Lung microvascular endothelial cell (primary cell): ENCODE measurements at places on chromosomes 11 and 22. TPM values are rescaled to one million over a fixed set of nuclear protein-coding genes. Genes with fewer than 3 reads are reported as not detected.

- DNase-seq: no peak
Measured at GRCh38 chr11:123698546-123699127, 42.8 kb downstream of the ZNF202 start.

DNA sequence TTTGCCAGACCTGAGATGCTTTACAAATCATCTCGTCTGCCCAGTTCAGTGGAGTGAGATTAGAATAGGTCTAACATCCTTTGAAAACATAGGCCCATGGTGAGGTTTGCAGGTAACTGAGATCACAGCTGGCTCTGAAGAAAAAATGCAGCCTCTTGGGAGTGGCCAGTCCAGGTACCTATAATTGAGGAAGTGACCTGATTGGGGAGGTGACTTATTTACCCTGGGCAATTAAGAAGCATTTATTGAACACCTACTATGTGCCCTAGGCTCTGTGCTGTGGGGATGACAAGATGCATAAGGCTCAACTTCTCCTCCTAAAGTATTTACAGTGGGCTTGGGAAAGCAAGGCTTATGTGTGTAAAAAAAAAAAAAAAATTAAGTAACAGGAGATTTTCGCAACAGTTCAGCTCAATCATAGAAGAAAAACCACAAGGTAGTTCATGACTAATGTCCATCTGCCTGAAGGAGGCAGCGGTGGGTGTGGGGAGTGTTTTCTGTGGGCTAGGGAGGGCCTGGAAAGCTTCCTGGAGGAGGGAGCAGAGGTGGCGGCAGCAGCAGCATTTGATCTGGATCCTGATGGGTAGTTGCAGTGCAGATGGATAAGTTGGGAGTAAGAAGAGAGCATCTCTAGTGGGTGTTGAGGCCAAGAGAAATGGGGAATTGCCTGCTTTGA is 16.1 kb downstream of the MICAL2 start:
- DNase-seq: no peak

DNA sequence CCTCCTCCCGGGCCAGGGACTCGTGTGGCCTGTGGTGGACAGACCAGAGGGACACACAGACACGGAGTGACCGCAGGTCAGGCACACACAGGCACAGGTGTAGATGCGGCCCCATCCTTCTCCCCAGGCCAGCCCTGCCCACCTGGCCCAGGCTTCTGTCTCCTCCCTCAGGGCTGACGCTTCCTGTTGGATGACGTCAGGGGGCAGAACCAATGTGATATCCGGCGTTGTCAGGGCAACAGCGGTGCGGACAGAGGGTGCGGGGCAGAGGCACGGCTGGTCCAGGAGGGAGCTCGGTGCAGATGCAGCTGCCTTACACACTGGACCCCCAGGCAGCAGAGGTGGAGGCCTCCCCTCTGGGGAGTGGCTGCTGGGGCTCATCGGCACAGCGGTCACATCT is 2.9 kb upstream of the TUBGCP6 start:
- DNase-seq: peak; percentile 91

- no peak for DNase-seq
Measured at GRCh38 chr11:126026579-126026978, 36.1 kb downstream of the CDON start.

- peak; percentile 33 for DNase-seq
Measured at GRCh38 chr11:110710628-110711381, 1.4 kb downstream of the ARHGAP20 start.

- peak; percentile 84 for DNase-seq
Measured at GRCh38 chr11:86688398-86689179, 16.2 kb upstream of the ME3 start.

DNA sequence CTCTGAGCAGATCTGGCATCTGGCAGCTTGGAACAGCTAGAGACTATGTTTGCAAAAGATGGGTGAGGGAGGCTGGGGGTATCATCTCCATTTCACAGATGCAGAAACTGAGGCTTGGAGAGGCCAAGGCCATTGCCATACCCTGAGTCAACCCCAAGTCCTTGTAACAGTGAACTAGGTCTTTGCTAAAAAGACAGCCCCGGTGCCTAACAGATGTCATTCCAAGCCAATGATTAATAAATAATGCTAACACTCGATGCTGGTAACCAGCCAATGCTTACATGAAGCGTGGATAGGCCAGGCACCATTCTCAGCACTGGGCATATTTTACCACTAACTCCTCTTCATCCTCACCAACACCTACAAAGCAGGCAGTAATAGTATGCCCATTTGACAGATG is 164.0 kb downstream of the MN1 start:
- peak; percentile 24 for DNase-seq

DNA sequence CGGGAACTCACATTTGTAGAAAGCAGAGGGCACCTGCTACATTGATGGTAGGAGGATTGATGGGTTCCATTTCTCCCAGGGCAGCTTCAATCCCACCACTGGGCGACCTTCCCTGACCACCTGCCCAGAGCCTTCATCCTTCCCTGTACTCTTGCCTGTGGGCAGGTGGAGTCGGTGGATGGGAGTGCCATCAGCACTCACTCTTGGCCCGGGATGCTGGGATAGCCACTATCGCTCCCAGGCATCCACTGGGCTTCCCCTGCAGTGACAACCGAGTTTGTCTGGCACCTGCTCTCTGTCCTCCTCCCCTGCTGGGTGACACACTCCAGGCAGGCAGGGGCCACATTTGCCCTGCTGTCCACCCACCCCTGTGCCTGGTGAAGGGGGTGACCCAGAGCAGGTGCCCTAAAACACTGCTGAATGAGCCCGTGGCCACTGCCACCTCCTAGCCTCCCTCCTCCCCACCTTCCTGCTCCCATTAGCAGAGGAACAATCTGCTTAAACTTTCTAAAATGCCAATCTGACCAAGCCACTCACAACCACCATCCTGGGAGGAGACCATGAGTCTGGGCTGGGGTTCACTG is 604.7 kb downstream of the TBC1D22A start:
- no peak for DNase-seq

DNA sequence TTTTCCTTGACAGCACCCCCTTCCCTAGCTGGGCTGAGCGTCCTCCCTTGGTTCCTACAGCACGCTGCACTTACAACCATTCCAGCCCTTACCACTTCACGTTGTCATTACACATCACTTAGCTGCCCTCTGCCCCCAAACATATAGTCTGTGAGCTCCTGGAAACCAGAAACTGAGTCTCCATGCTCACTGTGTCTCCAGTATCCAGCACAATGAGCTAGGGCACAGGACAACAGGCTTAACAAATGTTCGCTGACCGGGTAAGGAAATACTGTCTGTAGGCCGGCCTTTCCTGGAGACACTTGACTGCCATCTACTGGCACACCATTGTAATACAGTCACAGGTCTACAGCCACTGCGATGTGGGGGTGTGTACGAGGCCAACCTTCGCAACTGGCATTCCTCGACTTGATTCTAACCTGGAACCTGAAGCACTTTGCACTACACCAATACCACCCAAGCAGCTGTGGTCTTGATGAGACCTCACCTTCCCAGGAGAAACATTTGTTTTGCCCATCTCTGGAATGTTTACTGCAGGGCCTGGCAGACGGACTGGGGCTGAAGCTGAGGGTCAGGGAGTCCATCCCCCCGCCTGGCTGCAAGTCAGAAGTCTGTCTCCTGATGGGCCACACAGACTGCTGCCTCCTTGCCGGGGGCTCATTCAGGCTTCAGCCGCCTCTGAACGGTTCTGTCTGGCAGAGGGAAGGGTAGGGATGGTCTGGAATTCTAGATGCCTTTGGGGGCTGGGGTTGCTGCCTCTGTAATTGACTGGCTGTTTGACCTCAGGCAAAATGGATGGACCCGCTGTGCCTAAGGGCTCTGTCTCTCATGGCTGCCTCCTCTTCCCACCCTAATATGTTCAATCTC is 72.0 kb downstream of the SYN3 start:
- peak; percentile 92 for DNase-seq

GRCh38 chr11:36365907-36366306 is 69.8 kb downstream of the PRR5L start:
- no peak for DNase-seq

DNA sequence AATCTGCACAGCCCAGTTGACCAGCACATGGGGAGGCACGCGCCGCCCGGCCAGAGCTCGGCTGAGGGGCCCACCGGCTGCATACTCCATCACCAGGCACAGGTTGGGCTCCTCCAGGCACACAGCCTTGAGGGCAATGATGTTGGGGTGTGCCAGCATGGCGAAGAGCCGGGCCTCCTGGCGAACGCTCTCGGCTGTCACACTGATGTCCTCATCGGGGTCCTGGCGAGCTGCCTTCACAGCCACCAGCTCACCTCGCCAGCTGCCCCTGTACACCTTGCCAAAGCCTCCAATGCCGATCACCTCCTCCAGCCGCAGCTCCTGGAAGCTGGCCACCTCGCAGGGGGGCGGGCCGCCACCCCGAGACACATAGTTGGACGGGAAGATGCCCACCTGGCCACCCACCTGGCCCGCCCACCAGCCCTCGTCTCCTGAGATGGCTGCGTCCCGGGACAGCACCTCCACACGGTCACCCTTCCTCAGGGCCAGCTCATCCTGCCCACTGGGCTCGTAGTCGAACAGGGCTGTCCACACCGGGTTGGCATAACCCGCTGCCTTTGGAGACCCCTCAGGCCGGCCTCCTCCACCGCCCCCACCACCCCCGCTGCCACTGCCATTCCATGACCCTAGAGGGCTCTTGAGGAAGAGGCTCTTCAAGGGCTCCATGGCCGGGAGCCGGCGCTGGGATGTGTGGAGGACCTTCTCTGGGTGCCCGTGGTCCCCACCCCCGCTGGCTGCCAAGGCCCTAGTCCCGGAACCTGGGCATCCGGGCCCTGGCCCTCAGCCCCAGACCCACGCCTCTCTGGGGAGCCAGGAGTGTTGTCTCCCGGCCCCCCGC is 711 bp downstream of the MAP3K11 start:
- peak; percentile 21 for DNase-seq

DNA sequence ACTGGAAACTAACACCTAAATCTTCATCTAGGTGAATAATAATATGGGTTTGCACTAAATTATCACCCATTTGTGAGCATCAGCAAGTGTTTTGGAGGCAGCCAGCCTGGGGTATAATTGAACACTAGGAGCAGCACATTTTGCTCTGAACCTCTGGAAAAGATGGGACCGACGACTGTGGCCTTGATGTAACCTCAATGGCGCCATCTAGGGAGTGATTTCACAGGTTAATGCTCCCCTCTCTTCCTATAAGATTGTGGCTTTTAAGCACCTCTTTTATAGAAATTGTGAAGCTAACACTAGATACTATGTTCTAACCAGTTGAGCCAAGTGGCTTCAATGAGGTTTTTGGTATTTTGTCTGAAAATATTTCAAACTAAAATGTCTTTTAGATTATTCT is 203.7 kb downstream of the NELL1 start:
- no peak for DNase-seq

GRCh38 chr11:65611758-65612603 is 2.0 kb downstream of the MAP3K11 start:
- peak; percentile 68 for DNase-seq

DNA sequence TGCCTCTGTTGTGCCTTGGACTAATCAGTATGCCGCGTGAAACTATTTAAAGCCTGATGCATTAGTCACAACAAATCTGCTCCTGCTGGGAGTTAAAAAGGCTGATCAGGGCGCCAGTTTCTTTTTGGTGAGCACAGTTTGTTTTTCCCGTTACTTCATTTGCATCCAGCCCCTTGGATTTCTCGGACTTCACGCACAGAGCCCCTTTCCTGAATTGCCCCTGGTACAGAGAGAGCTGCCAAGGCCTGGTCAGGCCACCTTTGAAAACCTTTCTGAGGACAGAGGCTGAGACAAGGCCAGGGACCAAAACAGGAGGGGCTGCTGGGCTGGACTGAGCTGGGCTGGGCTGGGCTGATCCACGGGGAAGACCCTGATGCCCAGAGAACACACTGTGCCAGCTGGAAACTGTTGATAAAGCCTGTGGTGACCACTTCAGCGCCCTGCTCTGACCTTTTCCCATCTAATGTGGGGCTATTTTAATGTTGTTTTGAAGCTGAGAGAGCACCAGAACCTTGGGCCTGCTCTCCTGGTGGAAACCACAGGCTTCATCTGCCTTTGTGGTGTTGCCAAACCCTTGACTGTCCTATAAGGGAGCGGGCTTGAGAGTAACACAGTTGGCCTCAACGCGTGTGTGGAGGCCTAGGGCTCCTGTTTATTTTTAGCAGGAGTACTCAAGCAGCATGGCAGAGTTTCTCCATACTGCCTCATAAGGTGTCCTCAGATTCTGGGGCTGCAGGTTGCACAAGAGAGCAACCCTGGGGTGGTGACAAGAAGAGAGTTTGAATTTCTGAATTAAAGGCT is 44.2 kb downstream of the NAV2 start:
- no peak for DNase-seq

GRCh38 chr22:29457730-29458129 is 19.3 kb downstream of the RFPL1 start:
- peak; percentile 65 for DNase-seq

- DNase-seq: no peak
Measured at GRCh38 chr11:69310351-69310750, 16.4 kb downstream of the MYEOV start.

GRCh38 chr22:47853750-47854149 is 1091.3 kb downstream of the TBC1D22A start:
- no peak for DNase-seq

GRCh38 chr11:76918941-76919386 is 58.2 kb downstream of the ACER3 start:
- DNase-seq: peak; percentile 84

DNA sequence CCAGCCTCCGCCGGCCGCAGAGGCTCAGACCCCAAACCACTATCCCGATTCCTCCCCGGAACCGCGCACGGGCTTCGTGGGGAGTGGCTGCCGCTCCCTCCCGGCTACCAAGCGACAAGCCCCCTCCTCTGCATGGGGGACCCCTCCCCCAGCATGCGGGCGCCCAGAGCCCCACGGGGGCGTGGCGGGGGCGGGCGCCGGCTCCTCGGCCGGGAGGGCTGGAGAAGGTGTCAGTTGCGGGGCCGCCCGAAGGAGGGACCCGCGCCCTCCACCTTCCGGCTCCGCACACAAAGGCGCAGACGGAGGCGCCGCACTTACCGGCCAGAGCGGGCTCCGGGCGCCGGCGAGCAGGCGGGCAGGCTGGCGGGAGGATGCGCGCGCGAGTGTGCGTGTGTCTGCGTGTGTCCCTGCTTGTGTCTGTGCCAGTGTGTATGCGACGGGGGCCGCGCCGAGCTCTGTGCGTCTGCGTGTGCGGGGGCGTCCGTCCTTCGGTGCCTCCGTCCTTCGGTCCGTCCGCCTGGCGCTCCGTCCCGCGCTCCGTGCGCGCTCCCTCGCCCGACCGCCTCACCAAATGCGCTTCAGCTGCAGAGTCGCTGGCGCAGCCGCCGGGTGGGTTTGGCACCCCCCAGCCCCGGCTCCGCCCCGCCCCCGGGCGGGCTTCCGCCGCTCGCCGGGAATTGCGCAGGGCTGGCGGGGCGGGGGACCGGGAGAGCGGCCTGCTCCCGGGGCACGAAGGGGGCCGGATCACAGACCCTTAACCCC is at the start of gene PTPN5:
TSS of gene PTPN5 (minus strand) at position 592 of the 762 bp plus-strand sequence. CDS start 19,840 bp downstream, outside the sequence.
- DNase-seq: peak; percentile 24

Gene CREB3L1
- total RNA-seq: under 0.01 and 0.20 TPM in 2 replicates

Gene P2RX6
- not detected in 2 replicates for total RNA-seq

Gene FJX1
- 17.4 and 29.0 TPM in 2 replicates for total RNA-seq

Gene MMP27
- not detected in 2 replicates for total RNA-seq
